ENCODE measurements at places on chromosomes 5 and 9.

DNA sequence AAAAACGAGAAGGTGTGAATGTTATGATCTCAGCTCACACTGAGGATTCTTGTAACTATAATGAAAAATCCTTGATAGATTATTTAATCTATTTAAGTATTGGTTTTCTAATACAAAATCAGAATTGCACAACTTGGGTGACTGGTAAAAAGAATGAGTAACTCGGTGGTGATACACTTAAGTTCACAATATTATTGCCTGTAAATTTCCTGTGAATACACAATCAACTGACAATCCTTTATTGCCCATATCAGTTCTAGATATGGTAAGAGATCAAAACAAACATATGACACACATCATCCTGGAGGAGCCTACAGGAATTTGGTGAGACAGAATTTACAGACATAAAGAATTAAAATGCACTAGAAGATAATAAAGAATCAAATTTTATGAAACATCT is 14.1 kb upstream of the LURAP1L start:
- no peak for DNase-seq

DNA sequence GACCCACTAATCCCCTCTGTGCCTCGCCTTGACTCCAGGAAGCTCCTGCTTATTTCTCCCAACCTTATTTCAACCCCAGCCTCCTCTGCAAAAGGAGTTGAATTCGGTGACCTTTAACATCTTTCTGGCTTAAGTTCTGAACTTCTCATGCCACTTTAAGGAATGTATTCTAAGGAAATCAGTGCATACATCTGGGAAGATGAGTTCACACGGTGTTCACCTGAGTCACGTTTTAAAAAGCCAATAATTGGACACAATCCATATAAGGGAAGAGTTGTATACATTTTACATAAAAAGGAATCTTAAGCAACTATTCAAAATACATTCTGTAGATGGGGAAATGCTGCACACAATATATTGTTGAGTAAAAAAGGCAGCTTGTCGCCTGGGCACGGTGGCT is 33.2 kb downstream of the FAT2 start:
- DNase-seq, result no peak

DNA sequence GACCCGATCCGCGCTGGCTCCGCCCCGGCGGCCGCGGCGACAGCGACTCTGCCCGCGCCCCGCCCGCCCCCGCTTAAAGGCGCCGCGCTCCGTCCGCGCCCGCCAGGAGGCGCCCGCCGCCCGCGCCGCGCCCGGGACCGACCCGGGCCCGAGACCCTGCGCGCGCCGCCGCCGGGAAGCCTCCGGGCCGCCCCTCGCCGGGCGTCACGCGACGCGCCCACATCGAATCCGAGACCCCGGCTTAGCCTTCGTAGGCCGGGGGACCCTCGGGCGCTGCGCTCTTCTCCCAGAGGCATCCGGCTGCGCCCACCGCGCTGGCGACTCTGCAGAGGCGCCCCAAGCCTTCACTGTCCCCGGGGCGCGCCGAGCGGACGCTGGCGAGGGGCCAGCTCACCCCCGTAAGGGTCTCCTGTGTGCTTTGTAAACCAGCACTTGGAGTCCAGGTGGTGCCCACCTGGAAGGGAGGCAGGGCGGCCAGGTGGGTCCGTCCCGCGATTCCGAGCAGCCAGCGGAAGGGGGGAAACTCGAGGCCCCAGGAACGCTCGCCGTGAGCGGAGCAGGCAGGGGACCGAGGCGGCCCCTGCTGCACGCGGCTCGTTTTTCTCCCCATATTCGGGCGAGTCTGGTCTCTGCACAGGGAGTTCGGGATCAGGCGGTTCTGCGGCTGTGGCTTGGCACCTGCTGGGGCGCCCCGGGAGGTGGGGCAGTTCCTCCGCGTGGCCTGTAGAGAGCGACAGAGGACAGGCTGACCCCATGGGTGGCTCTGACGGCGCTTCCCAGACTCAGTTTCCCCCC is 423 bp upstream of the ABCA2 start:
- no peak for DNase-seq

DNA sequence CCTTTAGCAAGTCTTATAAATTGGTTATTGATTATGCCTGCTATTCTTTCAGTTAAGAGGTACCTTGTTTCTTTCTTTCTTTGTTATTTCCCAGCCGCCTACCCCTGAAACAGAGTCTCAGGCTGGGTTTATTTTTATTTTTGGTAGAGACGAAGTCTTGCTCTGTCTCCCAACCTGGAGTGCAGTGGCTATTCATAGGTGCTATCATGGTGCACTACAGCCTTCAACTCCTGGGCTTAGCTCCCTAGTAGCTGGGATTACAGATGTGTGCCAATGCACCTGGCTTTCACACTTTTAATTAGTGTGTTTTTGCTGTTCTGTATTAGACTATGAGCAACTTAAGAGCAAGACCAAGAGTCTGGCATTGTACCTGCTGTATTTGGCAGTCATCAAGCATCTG is 14.2 kb downstream of the MAML1 start:
- DNase-seq, result no peak

- no peak for DNase-seq
Measured at GRCh38 chr5:126309860-126310259, 113.3 kb upstream of the GRAMD2B start.

GRCh38 chr5:113166852-113167366 is 190.3 kb downstream of the DCP2 start:
- DNase-seq, result no peak

- no peak for DNase-seq
Measured at GRCh38 chr9:110146373-110146772, 61.6 kb downstream of the C9orf152 start.

DNA sequence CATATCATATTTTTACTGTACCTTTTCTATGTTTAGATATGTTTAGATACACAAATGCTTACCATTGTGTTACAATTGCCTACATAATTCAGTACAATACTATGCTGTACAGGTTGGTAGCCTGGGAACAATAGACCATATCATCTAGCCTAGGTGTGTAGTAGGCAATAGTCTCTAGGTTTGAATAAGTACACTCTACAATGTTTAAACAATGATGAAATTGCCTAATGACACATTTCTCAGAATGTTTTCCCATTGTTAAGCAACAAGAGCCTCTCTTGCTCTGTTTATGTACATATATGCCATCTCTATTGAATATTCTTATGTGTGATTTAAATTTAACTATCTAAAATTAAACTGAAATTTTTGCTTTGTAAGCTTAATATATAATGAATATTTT is 209.6 kb upstream of the ST8SIA4 start:
- no peak for DNase-seq

DNA sequence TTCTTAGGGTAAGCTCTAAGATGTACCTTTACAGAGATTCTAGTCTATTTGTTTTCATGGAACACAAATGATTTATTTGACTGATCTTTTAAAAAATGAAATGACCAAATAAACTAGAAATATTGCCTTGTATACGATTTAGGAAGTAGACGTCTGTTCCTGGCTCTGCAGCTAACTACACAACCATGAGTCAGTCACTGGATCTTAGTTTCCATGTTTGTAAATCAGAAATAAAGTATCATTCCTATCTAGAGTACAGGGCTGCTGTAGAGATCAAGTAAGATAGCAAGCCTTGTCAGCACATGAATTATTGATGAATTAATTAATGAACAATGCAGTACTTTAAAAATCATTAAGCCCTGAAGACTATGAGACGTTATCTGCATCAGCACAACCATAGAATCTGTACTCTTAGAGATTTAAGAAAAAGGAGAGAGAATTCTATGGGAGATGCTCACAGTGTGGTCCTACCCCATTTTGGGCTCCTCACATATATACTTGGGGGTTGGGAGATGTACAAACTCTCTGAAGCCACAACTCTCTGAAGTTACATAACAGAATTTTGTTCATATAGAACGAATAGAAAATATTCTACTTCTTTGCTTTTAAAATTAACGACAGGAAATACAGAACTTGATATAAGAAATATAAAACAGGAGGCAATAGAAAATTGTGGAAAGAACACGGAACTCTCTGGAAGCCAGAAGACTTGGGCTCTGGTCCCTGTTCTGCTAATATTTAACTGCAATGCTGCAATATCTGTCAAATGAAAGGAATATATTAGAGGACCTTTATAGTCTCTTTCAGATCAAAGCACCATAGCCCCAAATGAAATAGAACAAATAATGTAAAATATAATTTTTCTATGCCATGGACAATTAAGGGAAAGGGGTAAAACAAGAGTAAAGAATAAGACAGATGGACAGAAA is 48.4 kb upstream of the HNRNPA0 start:
- DNase-seq, result no peak

DNA sequence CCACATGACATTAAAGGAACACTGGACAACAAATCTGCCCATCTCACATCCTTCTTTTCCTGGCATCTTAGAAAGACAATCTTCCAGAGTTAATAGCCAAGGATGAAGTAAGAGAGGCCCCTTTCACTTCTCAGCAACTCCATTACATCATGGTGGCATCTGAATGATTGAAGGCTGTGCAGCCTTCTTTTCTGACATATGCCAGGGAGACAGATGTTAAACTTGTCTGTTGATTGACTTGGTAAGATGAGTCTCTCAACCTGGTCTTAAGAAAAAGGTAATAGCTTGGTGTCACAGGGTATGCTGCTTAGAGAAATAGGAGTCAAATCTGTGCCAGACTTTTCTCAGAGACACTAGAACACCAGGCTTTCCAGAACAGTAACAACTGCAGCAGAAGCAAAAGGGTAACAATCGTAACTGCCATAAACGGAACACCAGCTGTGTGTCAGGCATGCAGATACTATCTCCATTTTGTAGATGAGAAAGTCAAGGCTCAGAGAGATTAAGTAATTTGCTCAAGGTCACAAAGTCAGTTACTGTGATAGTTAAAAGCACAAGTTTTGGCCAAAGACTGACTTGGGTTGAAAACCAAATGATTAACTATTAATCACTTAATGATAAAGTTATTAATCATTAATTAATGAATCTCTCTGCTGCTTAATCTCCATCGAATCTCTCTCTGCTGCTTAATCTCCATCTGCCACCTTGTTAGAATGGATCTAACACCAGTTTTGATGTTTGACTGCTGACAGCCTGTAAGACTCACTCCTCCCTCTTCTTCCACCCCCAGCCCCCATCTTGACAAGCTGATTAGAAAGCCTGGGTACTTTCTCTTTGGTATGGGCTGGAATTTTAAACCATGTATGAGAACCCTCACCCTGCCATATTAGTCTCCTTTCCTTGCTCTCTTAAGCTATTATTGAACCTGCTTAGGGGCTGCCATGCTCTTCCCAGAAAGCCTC is 353.5 kb downstream of the ENC1 start:
- DNase-seq, result no peak

- no peak for DNase-seq
Measured at GRCh38 chr5:51582871-51583394, 199.7 kb downstream of the ISL1 start.

GRCh38 chr9:86695910-86696424 is 251.3 kb downstream of the GAS1 start:
- DNase-seq, result no peak

DNA sequence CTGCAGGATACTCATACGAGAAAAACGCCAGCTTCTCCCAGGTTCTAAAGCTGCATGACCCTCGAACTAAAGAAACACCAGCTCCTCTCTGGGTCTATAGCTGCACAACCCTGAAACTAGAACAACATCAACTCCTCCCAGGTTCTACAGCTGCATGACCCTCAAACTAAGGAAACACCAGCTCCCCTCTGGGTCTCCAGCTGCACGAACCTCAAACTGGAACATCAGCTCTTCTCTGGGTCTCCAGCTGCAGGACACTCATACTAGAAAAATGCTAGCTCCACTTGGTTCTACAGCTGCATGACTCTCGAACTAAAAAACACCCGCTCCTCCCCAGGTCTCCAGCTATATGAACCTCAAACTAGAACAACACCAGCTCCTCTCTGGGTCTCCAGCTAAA is 811.1 kb downstream of the CDH9 start:
- no peak for DNase-seq

GRCh38 chr5:83785176-83785668 is 64.6 kb upstream of the HAPLN1 start:
- no peak for DNase-seq

DNA sequence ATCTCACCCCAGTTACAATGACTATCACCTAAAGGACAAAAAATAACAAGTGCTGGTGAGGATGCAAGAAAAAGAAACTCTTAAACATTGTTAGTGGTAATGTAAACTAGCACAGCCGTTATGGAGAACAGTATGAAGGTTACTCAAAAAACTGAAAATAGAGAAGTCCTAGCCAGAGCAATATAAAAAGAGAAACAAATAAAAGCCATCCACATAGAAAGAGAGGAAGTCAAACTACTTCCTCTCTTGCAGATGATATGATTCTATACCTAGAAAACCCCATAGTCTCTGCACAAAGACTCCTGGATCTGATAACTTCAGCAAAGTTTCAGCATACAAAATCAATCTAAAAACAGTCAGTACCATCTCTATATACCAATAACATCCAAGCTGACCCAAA is 221.5 kb upstream of the FAM174A start:
- DNase-seq, result no peak

GRCh38 chr9:114467226-114467750 is 38.0 kb downstream of the WHRN start:
- DNase-seq, result no peak

- DNase-seq, result no peak
Measured at GRCh38 chr9:113973963-113974413, 97.9 kb downstream of the ZNF618 start.
